ENCODE measurements at places on chromosomes 3 and 15.

DNA sequence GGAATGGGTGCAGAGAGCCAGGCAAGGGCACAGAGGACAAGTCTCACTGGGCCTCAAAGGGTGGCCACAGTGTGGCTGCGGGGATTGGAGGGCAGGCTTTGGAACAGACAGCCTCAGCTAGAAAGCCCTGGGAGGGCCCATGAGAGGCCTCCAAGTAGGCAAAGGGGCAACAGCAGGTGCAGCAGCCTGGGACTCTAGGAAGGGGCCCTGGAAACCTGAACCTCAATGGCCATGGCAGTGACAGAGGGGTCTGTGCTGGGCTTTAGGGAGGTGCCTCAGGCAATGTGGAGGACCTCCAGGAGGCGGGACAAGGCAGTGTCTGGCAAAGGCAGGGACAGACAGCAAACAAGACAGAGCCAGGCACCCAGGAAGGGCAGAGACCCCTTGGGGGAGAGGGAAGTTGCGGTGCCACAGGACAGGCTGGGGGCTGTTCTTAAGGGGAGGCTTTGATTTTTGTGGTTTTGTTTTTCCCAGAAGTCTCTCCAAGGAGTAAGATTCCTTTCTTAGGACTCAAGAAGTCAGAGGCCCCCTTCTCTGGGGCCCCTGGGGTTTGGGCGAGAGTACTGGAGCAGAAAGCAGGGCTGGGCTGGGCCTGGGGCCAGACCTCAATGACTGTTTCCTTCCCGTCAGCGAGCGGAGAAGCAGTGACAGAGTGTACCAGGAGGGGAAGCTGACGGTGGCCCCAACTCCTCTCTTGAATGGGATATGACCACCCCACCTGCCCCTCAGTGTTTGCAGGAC lies 9.7 kb downstream of the STOML1 start:
- DNase-seq = peak; percentile 72

DNA sequence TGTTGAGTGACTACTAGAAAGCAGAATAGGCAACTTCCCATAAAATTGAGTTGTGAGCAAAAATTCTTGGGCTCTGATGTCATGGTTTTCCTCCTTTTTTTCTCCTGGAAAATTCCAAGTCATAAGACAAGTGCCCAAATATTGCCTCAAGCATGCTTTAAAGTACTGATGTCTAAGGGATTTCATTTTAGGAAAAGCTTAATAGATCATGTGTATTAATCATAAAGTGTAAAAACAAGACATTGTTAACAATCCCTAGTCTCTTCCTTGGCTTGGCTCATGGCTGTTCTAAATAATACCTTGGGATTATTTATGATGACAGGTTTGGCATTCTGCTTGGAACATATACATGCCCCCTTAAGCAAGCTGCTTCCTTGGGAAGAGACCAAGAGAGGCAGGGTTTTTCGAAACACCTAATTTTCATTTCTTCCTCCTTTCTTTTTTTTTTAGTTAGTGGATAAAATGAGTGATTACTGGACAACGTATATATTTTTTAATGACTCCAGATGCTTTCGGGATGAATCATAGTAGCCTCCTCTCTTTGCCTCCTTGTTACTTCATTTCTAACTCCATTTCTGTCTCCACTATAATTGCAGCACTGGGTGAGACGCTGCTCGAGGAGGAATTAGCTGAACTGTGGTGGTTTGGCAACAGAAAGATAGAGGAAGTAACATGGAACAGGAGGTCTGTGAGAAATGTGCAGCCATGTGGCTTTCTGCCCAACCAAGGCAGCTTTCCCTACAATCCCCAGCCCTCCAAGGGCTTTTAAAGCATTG lies 104.9 kb downstream of the TPRG1 start:
- DNase-seq = peak; percentile 34

- DNase-seq = no peak
These were observed 518.8 kb upstream of the ZNF385D start for GRCh38 chr3:22269831-22270230.

DNA sequence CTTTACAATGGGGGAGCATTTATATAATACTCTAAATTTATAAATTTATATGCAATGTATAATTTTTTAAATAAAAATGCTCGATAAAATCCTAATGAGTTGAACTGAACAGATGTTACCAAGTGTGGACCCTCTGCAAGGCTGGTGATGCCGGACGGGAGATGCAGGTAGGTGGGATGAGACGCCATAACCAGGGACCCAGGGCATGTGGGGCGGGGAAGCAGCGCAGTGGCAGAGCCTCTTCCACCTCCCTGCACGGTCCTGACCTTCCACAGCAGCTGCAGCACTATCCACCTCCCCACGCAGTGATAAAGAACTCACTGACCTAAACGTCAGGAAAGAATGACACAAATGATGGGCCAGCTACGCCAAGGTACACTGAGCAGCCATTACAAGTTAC lies 12.8 kb downstream of the PCSK6 start:
- DNase-seq = no peak

GRCh38 chr15:77504306-77504705 lies 83.6 kb downstream of the HMG20A start:
- DNase-seq = peak; percentile 40
